Ecto neural progenitor cell (in vitro differentiated cells): ENCODE measurements at places on chromosomes 11 and 22.

DNA sequence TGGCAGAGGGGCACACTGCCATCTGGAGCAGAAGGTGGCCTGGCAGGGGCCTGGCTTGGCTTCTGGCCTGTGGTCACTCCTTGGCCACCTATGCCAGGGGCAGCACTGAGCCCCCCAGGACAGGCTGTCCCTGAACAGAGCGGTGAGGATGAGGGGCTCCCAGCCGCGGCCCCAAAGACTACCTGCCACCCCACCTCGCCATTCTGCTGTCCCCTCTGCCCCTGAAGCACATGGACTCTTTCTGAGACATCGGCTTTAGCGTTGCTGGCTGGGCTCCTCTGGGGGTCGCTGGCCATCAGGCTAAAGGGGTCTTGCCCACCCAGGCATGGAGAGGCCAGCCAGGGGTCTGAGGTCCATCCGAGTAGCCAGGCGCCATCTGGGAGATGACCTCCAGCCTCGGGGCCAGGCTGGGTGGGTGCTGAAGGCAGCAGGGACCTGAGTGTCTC, 87.8 kb downstream of the WNT7B start:
- peak; percentile 41 for DNase-seq

DNA sequence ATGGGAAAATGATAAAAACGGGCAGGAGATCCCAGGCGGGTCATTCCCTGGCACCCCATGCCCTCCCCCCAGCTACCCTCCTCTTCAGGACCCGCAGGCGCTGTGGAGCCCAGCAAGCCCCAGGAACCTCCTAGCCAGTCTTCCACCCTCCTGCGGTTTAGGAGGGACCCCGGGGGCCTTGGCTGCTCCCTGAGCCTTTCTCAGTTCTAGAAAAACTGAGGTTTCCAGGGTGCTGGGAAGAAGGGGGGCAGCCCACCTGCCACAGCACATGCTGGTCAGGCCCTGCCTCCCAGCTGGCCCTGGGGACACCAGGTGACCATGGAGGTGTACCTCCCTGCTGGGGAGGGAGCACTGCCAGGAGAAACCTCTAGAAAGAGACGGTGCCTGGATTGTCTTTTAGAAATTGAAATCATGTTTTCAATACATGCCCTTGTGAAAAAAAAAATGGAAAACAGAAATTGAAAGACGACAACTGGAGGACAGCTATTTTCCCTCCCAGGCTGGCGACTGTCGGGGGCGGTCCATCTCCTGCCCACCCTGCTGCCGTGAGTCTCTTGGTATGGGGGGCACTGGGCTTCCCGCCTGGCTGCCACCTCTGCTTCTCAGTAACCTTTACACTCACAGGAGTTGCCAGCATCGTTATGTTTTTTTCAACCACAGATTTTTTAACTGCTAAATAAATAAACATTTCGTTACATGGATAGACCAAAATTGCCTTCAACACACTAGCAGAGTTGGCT, 398.5 kb downstream of the TBC1D22A start:
- no peak for DNase-seq

- DNase-seq = no peak
Observed at GRCh38 chr11:38839071-38839470, 2241.0 kb upstream of the RAG2 start.

GRCh38 chr22:20080776-20081654, 974 bp downstream of the DGCR8 start:
- DNase-seq = peak; percentile 67

- DNase-seq = peak; percentile 71
Observed at GRCh38 chr11:115869780-115870431, 365.7 kb upstream of the CADM1 start.

DNA sequence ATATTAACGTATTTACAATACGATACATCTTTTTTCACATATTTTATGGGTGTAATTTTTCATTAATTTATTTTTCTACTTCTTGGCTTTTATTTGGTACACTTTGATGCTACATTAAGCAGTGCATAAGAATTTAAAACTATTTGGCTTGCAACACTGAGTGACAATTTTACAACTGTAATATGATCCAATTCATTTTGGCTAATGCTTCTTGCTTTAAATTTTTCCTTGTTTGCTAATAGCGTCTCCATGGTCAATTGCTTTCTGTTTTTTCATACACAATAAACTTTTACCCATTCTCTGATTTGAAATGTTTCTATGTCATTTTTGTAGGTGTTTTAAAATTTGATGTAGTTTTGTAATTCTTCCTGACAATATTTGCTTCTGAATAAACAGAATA, 773.2 kb downstream of the FAM181B start:
- DNase-seq = no peak
